ENCODE measurements at places on chromosomes 5 and 9.

GRCh38 chr5:179296150-179296821 lies 49.0 kb downstream of the ADAMTS2 start:
- no peak for DNase-seq

DNA sequence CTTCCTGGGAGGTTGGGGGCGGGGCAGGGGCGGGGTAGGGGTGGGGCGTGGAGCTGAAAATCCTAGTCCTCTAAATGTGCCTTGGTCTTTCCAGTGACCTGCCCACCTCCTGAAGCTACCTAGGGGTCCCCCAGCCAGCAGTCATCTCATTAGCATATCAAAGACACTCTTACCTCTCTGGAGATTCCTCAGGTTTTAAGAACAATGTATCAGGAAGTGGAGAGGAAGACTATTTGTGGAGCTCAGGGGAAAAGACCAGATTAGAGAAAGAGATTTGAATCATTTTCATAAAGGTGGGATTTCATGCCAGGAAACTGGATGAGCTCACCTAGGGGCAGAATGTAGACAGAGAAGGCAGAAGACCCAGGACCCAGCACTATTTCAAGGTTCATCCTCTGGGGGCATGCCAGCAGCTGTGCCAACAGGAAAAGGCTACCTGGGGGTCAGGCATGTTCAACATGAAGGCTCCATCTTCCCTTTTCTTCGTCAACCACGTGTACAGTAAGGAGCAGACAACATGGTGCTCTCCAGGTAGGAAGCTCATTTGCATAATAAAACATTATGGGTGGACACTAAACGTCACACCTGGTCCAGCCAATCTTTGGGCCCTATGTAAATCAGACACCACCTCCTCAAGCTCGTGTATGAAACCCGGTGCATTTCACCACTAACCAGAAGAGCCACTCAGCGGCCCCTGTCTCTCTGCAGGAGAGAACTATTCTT lies 6.9 kb downstream of the GMCL2 start:
- no peak for DNase-seq

- DNase-seq = no peak
Measured at GRCh38 chr9:36036253-36036779, 397 bp upstream of the RECK start.

- DNase-seq = no peak
Measured at GRCh38 chr5:128254789-128255188, 171.2 kb downstream of the SLC12A2 start.

DNA sequence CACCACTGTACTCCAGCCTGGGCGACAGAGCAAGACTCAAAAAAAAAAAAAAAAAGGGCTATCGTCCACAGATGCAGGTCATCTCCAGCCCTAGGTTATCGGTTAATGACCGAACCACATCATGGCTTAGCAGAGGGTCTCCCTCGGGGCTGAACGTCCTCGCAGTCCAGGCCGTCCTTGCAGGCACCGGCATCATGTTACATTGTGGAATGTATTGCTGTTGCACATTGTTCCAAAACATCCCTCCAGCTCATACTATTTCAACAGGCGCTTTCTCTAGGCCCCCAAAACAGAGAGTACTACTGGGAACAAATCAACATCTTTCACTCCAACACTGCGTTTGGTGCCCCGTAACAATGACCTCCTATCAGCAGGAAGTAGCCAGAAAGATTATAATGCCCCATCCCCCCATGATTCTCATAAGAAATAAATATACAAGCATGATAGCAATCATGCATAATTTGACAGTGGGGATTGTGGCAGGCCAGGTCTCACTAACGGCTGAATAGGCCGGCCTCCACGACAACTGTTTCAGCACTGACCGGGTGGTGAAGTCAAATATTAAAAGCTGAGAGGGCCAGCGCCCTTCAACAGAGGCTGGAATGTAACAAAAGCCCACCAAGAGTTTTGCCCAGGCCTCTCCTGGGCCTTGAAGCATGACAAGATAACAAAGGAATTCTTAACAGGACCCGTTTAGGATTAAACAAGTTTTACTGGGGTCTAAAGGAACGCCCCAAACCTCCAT lies 1.1 kb upstream of the LCN9 start:
- DNase-seq = no peak

- peak; percentile 17 for DNase-seq
Measured at GRCh38 chr9:133714606-133715294, 23.4 kb downstream of the SARDH start.
